ENCODE measurements at places on chromosomes 4 and X.
A peak's percentile ranks its signal among the peaks of the same experiment; 100 is the strongest.

DNA sequence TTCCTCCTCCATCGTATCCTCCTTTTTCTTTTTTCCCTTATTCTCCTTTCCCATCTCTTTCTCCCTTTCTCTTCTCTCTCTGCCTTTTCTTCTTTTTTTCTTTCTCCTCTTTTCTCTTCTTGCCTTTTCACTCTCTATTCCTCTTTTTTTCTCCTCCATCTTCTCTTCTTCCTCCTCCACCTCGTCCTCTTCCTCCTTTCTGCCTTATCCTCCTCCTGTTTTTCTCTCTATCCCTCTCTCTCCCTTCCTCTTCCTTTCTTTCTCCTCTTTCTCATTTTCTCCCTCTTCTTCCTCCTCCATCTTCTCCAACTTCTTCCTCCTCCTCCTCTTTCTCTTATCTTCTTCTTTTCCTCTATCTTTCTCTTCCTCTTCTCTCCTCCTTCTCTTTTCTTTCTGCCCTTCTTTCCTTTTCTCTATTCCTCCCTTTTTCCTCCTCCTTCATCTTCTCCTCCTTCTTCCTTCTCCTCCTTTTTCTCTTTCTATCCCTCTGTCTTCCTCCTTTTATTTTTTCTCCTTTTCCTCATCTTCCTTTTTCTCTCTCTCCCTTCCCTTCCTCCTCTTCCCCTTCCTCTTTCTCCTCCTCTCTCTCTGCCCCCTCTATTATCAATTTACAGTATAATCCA lies 269.1 kb downstream of the DHRSX start:
- DNase-seq = no peak

- peak; percentile 41 for DNase-seq
These were observed 139.5 kb downstream of the SH3KBP1 start for GRCh38 chrX:19747652-19748610.

DNA sequence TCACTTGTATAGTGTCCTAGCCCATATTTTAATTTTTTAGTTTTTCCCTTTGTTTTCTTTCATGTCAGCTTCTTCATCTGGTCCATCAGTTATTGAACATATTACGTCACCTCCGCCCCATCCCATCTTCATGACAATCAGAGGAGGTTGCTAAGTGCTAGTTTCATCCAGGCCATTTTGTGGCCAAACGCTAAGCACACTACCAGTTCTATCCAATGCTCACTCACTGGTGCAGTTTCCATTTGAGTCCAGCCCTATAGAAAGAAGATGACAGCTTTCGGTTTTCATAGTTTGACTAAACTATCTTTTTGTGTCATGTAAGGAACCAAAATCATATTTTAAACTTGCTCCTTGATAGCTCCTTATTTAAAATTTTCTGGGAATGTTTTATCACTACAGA lies 304.2 kb downstream of the TENM3 start:
- no peak for DNase-seq

- no peak for DNase-seq
These were observed 8.0 kb upstream of the HNRNPD start for GRCh38 chr4:82381661-82382296.

DNA sequence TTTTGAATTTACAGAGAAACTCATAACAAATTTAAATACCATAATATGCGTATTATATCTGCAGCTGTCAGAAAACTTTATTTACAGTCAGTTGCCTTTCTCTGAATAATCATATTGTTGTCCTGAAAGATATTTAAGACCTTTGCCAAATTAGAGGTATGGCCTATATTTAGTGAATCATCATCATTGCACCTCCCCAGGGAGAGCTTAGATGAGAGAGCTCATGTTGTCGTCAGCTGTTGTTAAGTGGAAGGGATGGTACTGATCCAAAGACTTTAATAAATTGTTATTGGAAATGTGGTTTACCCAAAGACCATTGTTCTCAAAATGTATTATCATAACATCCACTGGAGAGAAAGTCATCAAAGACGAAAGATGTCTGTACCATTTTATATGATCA lies 128.6 kb downstream of the HTR2C start:
- DNase-seq = no peak
